ENCODE measurements at places on chromosomes 3 and 15.
A peak's percentile ranks its signal among the peaks of the same experiment; 100 is the strongest.

GRCh38 chr15:27235161-27235560 is 264.2 kb downstream of the GABRG3 start:
- DNase-seq = no peak

GRCh38 chr3:4396006-4396405 is 71.1 kb downstream of the SUMF1 start:
- no peak for DNase-seq

- DNase-seq = no peak
These were observed 88.3 kb upstream of the ST8SIA2 start for GRCh38 chr15:92305343-92305742.

GRCh38 chr3:116139641-116140040 is 305.6 kb downstream of the LSAMP start:
- DNase-seq = peak; percentile 24

DNA sequence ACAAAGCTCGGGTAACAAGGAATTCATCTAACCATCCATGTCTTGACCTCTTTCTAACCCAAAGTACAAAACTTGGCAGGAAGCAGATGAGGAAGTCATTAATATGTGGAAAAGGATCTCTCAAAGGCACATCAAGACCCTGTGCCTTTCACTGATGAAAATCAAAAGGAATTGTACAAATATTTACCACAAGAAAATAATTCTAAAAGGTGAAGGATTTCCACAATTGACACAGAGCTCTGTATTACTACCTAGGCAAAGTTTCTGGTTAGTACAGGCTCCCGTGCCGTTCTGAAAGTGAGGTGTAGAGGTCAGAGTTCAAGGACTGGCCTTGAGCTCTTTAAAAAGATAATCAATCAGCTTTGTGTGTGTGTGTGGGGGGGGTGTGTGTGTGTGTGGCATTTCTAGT is 239.7 kb upstream of the ICE2 start:
- DNase-seq = no peak

DNA sequence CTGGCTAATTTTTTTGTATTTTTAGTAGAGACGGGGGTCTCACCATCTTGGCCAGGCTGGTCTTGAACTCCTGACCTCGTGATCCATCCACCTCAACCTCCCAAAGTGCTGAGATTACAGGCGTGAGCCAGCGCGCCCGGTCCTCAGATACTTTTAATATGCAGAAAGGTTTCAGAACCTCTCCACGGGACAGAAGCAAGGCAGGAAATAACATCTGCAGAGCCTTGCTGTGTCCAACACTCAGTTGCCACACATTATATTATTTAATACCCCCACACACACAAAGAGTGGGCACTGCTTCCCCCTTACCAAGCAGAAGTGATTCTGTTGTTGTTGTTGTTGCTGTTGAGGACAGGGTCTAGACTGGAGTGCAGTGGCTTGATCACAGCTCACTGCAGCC is 28.0 kb downstream of the OSBPL10 start:
- DNase-seq = no peak

- no peak for DNase-seq
These were observed 178.5 kb downstream of the SMAD6 start for GRCh38 chr15:66880380-66881155.

DNA sequence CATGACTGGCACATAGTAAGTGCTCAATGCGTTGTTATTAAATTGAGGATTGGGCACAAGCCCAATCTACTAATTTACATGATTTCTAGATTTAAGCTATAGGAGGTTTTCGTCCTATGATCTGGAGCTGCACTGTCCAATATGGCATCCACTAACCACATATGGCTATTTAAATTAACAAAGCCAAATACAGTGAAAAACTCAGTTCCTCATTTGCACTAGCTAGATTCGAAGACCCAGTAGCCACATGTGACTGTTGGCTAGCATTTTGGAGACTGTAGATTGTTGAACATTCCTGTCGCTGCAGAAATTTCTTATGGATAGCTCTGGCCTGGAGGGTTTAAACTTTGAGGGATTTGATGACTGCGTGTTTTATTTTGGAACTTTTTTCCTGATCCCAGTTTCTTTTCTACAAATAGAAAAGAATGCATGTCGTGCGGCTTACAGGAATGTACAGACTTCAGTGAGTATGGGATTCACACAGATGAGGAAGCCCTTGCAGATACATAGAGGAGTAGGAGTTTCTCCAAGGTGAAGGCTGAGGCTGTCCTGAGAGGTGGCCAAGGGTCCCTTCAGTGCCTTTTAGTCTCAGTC is 82.8 kb downstream of the SLCO3A1 start:
- no peak for DNase-seq

DNA sequence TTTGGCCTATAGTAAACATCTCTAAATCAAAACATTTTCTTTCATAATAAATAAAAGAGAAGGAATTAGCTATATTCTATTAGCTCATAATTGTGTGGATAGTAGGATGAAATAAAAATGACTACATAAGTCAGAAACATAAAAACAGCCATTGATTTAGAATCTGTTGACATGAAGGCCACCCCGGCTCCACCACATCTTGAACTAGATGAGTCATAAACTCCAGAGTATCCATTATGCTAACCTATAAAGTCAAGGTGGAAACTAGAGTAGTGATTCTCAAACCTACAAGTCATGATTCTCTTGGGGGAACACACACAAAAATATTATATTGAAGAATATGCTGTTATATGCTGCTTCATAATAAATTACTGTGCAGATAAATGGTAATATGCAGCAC is 831.0 kb downstream of the TUSC7 start:
- DNase-seq = peak; percentile 26

DNA sequence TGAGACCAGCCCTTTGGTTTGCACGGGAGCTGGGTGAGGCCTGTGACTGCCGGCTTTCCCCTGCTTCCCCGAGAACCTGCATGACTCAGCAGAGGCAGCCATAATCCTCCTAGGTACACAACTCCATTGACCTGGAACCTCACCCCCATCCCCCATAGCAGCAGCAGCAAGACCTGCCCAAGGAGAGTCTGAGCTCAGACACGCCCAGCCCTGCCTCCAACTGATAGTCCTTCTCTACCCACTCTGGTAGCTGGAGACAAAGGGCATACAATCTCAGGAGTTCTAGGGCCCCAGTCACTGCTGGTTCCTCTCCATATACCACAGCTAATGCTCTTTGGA is 141.0 kb upstream of the ARHGEF26 start:
- no peak for DNase-seq

DNA sequence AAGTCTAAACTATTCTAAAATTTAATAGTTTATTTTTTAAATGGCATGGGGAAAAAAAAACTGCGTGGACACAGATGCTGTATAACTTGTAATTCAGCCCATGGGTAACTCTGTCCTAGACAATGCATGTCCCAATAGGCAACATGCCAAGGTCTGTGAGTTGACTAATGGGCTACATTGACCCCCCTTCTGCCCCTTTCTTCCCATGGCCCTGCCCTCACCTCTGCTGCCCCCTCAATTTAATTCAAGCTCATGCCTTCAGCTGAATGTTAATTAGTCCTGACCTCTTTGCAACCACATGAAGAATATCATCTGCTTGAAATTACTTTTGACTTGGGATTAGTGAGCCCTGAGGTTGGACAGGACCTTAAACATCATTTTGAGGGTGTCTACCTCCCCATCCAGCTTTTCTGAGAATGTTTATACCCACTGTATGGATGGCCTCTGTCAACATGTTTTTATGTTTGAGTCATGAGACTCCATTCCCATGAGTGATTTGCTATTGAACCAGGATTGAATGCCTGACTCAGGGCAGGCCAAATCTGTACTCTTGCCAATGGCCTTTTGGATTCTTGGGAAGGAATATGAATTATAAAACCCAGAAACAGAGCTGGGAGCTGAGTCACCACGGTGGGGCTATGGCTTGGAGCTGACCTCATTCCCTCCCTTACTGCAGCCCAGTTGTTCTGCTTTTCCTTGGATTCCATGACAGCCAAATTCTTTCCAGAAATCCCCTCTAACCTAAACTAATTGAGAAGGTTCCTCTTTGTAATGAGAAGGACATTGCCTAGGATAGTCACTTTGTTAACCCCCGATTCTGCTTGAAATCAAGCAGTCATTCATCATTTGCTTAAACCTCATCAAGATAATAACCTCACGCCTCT is 33.5 kb upstream of the PDE8A start:
- DNase-seq = peak; percentile 97

GRCh38 chr3:94811836-94812235 is 749.0 kb downstream of the NSUN3 start:
- no peak for DNase-seq

- DNase-seq = peak; percentile 88
These were observed 15.5 kb upstream of the ATP8B4 start for GRCh38 chr15:50134524-50135024.

GRCh38 chr3:106862067-106862466 is 515.2 kb upstream of the CCDC54 start:
- peak; percentile 53 for DNase-seq

DNA sequence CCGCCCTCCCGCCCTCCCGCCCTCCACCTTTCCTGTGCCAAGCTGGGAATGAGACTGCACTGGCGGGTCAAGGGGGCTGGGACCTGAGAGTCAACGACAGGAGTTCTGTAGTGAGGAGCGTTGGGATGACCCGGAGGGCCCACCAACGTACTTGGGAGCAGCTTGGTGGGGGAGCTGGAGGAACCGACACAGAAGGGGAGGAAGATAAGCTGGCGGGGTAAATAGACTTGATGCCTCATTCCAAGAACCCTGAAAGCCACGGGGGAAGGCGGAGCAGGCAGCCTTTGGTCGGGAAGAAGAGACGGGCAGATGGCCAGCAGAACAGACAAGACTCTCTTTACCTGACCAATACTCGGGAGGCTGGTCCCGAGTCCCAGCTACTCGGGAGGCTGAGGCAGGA is 277 bp downstream of the FMN1 start:
- DNase-seq = peak; percentile 20

DNA sequence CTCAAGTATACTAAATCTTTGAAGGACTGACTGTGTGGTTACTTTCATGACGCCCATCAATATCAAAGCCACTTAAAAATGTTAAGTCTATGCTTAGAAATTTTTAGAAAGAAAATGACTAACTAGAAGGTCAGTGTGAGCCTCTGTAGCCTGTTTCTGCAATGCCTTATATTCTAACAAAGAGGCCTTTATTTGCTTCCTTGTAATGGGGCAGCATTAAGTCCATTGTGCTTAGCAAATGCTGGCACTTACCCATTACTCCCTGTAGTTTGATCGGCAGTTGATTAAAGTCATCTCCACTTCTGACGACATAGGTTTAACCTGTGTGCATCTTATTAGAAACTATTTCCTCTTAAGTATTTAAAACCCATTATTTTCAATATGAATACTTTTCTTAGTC is 91.6 kb upstream of the FAM98B start:
- no peak for DNase-seq

GRCh38 chr3:68904578-68904977 is 27.8 kb downstream of the TAFA4 start:
- no peak for DNase-seq

- no peak for DNase-seq
These were observed 233.5 kb upstream of the DCBLD2 start for GRCh38 chr3:99134986-99135385.

DNA sequence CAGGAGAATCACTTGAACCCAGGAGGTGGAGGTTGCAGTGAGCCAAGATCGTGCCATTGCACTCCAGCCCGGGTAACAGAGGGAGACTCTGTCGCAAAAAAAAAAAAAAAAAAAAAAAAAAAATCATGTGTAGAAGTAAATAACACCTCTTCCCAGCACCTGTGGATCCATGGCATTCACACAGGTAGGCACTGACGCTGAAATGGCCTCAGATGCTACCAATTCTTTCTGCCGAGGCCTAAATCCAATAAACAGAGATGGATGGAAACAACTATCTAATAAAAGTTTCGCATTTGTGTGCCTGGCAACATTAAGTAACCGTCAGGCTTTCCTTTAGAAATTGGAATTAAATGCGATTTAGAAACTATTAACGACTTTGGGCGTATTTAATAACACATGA is 10.3 kb upstream of the LRRC2 start:
- no peak for DNase-seq

DNA sequence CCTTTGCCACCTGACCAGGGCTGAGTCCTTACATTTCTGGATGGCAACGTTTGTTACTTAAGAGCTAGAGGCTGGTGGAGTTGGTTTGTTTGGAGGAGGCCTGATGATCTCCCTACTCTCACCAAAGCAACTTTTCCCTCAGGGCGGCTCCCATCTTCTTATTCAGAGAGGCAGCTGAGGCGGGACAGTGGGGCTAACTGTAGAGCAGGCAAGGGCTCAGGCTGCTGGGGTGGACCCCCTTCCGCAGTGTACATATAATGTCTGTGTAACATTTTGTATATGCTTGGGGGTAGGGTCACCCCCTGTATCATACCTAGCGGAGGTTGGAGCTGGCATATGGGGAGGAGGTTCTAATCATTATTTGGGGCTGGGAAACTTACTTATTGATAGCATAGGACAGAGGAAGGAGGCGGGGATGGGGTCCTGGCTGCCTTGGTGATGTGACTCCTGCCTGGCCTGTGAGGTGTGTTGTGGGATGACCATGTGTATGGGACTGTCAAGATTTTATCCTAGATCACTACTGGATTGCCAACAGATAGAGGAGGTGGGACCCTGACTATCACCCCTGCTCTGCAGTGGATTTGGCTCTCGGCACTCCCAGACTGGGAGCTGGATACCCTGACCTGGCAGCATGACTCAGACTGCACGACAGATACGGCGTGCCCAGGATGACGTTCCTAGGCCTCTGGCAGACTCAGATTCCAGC is 52.5 kb upstream of the UBE2Q2 start:
- no peak for DNase-seq

- no peak for DNase-seq
These were observed 45.4 kb downstream of the CERS3 start for GRCh38 chr15:100483370-100483769.

GRCh38 chr3:102090721-102091045 is 241.4 kb downstream of the NFKBIZ start:
- DNase-seq = peak; percentile 48

- DNase-seq = peak; percentile 6
These were observed 21.9 kb downstream of the LSAMP start for GRCh38 chr3:116423374-116423773.
